ENCODE measurements at places on chromosomes 6 and 20.
A peak's percentile ranks its signal among the peaks of the same experiment; 100 is the strongest.

DNA sequence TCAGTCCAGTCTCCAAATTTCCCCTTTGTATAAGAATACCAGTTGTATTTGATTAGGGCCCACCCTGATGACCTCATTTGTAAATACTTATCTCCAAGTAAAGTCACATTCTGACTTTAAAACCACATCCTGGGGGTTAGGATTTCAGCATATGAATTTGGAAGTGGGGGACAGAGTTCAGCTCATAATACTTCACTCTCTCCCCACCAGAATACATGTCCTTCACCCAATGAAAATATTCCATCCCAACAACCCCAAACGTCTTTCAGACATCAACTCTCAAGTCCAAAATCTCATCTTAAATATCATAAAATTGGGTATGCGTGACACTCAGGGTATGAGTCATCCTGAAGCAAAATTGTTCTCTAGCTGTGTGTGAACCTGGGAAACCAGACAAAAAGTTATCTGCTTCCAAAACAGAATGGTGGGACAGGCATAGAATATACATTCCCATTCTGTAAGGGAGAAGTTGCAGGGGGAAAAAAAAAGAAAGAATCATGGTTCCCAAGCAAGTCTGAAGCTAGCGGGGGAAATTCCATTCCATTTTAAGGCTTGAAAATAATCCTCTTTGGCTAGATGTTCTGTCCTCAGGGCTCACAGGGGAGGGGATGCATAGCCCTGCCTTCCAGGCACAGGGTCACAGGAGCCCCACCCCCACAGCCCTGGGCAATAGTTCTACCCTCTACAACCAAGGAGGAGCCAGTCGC lies 113.9 kb downstream of the ADAT2 start:
- DNase-seq: no peak

- no peak for DNase-seq
Measured at GRCh38 chr20:25376236-25376635, 14.4 kb downstream of the ABHD12 start.

- DNase-seq: no peak
Measured at GRCh38 chr20:37333848-37334318, 12.1 kb upstream of the SRC start.

- DNase-seq: peak; percentile 41
Measured at GRCh38 chr6:83853178-83854000, at the start of gene RIPPLY2. TSS of gene RIPPLY2 (plus strand) at chr6:83853360. CDS start at chr6:83853417, 57 bp downstream.

DNA sequence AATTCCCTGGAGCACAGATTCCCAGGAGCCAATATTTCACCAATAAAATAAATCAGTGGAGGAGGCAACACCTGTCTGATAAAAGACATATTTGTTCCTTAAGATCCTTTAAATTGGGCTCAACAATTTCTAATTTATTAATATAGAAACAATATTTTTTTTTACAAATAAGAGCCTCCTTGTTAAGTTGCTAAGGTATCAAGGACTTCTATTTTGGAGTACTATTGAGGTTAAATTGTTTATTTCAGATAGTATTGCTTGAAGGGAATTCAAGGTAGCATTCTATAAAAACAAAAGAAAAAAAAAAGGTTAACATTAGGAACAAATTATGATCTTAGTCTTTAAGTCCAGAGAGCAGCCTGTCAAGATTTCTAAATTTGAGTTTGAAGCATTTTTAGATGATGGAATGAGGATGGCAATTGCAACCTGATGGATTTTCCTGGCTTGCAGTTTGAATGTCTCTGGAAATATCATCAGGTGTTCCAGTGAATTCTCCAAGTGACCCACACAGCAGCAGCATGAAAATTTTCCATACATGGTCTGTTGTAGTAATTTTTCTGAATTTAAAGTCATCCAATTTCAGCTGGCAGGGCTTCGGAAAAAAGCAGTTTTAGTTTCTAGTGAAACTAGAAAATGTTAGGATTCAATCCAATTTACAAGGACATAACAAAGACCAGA lies 19.3 kb upstream of the NCR2 start:
- DNase-seq: no peak

- DNase-seq: no peak
Measured at GRCh38 chr20:62357187-62357667, 9.9 kb downstream of the LAMA5 start.

- no peak for DNase-seq
Measured at GRCh38 chr20:58403272-58403671, 14.2 kb downstream of the VAPB start.

- DNase-seq: no peak
Measured at GRCh38 chr6:55569638-55570037, 9.4 kb downstream of the HMGCLL1 start.

GRCh38 chr20:24487648-24488047 lies 18.2 kb downstream of the SYNDIG1 start:
- DNase-seq: no peak

GRCh38 chr20:25042531-25043498 lies 15.1 kb downstream of the ACSS1 start:
- DNase-seq: peak; percentile 58

DNA sequence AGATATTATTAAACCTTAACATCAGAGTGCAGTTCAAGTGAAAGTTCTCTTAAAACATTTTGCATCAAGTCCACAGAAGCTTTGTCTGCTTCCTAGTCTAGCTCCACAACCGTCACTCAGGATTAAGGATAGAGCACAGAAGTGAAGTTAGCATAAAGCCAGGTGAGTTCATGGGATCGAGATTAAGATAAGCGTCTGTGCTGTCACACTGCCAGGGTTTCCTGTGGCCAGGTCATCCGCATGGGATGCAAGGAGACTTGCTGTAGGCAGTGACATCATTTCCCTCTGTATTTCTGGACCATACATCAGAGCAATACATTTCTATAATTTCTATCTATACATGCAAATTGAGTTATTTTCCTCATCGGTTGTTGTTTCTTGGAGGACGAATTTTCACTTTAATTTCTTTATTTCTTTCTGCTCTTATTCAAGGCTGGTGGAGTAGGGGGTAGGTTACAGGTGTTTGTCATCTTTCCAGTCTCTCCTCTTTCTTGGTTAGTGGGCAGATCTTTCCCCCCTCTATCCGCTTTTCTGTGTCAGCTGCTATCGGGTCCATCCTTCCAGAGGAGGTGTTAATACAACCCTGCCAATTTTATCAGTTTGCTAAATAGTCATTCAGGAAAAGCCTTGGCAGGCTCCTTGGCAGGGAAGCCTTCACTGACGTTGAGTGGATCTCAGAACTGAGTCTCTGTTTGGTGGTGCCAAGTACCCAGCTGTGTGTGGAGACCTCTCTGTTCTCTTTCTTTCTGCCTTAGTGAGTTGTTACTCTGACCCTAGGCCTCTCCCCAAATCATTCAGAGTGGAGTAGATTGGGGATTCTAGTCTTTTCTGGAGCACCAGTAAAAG lies 307.6 kb upstream of the MAP3K7 start:
- no peak for DNase-seq

DNA sequence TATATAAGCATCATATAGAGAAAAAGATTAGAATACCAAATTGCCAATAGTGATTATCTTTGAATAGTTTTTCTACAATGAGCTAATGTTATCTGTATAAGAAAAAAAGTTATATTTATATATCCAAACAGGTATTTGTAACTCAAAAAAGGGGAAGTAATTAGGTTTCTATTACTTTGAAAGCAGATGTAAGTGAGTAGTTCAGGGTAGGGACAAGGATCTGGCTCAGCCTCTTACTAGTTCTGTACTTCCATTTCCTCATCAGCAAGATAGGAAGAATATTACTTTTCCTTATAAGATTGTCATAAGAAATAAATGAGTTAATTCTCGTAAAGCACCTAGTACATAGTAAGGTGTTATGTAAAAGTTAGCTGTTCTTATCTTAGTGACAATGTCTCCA lies 32.2 kb downstream of the AHI1 start:
- no peak for DNase-seq

DNA sequence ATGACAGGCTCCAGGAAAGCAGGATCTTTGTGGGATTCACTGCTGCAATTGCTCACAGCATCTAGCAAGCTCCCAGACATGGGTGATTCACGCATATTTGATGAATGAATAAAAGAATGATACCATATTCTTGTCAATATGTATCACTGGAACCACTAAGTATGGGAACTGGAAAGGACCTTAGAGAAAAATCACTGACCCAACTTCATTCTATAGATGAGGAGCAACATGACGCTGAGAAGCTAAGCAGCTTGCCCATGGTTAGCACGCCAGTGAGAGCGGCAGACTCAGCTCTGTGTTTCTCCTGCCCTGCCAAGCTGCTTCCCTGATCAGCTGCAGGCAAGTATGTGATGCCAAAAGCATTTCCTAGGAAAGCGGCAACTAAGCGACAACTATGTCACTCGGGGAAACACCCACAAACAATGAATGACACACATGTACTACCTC lies 66.8 kb downstream of the PPP1R3G start:
- no peak for DNase-seq

GRCh38 chr20:48632825-48633619 lies 194.8 kb downstream of the PREX1 start:
- no peak for DNase-seq

DNA sequence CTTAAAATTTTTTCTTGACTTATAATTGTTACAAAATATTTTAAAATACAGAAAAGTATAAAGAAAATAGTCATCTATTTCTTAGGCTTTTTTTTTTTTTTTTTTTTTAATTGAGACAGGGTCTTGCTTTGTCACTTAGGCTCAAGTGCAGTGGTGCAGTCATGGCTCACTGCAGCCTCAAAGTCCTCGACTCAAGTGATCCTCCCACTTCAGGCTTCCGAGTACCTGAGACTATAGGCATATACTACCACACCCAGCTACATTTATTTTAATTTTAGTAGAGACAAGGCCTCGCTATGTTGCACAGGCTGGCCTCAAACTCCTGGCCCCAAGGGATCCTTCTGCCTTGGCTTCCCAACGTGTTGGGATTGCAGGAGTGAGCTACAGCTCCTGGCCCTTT lies 5.3 kb upstream of the ACAT2 start:
- DNase-seq: no peak

DNA sequence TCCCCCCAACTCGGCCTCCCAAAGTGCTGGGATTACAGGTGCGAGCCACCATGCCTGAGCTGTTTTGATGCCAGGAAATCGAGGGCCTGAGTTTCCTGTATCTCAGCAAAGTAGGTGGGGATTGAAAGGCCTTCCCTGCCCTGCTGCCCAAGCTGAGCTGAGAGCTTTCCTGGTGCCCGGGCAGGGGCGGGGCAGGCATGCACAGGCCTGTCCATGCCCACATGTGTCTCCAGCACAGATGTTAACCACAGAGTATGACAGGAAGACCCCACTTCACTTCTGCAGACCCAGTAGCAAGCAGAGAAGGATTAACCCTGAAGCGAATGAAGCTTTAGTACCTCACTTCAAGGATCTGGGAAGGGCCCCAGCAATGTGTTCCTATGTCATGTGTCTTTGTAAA lies 66.0 kb downstream of the GPR6 start:
- DNase-seq: no peak

DNA sequence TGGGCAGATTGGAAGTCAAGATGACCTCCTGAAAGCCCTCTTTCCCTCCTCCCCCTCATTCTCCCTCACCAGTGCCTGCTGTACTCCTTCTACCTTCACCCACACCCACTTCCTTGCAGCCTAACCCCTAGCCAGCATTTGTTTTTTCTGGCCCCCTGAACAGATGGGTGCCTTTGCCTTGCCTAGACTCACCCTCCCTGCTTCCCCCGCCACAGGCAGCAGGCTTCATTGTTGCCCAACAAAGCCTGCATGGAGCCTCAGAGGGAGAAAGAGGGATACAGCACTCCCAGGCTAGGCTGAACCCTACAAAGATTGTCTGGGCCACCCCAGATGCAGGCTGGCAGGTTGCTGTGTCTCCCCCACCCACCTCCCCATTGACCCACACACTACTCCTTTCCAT lies 2.7 kb downstream of the MOCS1 start:
- DNase-seq: no peak

DNA sequence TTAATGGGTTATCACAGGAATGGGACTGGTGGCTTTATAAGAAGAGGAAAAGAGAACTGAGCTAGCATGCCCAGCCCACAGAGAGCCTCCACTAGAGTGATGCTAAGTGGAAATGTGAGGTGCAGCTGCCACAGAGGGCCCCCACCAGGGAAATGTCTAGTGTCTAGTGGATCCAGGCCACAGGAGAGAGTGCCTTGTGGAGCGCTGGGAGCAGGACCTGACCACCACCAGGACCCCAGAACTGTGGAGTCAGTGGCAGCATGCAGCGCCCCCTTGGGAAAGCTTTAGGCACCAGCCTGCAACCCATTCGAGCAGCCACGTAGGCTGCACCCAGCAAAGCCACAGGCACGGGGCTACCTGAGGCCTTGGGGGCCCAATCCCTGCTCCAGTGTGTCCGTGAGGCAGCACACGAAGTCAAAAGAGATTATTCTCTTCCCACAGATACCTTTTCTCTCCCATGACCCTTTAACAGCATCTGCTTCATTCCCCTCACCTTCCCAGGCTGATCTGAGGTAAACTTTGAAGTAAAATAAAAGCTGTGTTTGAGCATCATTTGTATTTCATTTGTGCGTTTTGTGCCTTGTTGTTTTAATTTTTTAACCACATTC lies 4.4 kb downstream of the HLA-E start:
- DNase-seq: peak; percentile 73

GRCh38 chr20:34907616-34908469 lies 31.4 kb downstream of the ACSS2 start:
- no peak for DNase-seq

DNA sequence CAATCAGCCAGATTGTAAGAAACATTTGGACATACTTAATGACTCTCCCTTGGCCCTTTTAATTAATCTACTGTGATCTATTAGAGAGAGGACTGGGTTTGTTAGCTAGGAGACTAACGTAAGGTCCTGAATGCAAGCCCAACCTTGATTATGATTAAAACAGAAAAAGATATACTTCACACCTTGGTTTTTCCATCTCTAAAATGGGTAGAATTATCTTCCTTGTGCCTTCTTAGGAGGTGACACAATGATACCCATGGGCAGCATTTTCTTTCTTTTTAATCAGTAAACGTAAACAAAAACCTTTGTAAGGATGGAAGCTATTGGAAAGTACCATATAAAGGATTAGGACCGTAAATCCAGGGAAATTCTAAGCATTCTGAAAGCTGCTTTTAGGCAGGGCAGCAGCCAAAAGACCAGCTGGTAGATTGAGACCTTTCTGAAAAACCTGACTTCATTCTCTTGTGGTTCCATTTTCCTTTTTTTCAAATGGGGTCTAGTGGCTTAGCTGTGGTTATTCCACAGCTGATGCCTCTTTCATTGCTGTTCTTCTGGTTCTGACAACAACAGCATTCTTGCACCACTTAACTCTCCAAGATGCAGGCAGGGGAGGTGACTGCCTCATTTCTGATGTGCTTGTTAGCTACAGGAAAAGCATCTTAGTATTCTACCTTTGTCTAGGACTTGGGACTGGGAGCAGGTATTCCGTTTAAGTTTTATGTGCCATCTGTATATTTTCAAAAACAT lies 27.4 kb downstream of the RREB1 start:
- DNase-seq: no peak

- DNase-seq: no peak
Measured at GRCh38 chr6:122184401-122184827, 215.0 kb upstream of the HSF2 start.

DNA sequence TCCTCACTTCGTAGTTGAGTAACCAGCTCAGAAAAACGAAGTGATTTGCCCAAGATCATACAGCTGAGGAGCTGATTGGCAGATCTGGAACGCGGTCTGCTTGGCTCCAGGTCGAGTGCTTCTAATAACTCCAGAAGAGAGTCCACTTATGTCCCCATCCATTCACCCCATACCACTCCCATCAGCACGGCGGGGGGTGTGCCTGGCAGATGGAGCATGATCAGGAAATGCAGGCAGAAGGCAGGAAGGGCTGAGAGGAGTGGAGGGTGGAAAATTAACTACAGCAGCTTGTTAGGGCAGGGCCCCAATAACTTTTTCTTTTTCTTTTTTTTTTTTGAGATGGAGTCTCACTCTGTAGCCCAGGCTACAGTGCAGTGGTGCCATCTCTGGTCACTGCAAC lies 15.0 kb downstream of the FITM2 start:
- no peak for DNase-seq

GRCh38 chr6:154605178-154605881 lies 94.8 kb upstream of the CNKSR3 start:
- no peak for DNase-seq

Measured in activated T-cell treated with anti-CD3 and anti-CD28 coated beads, Interleukin-2, amount 50 U/mL, for 24 hours (primary cell).